ENCODE measurements at places on chromosomes 2 and 18.

GRCh38 chr2:96330407-96330806 is 5.2 kb upstream of the NCAPH start:
- no peak for DNase-seq

DNA sequence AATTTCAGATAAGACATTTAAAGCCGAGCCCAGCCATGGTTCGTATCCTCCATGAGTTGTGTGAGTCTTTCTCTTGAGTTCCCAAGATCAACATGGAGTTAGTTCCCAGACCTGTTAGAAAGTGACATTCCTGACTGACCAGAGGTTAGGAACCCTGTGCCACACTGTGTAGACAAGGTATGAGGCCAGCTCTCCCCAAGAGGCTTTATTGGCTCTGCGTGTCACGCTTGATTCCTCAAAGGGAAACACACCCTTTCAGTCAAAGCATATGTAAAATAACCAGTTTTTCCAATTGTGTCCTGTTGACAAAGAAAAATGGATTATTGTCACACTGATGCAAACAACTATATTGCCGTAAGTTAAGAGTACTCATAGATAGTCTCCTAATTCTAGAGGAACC is 1.2 kb downstream of the SULT1C3 start:
- no peak for DNase-seq

DNA sequence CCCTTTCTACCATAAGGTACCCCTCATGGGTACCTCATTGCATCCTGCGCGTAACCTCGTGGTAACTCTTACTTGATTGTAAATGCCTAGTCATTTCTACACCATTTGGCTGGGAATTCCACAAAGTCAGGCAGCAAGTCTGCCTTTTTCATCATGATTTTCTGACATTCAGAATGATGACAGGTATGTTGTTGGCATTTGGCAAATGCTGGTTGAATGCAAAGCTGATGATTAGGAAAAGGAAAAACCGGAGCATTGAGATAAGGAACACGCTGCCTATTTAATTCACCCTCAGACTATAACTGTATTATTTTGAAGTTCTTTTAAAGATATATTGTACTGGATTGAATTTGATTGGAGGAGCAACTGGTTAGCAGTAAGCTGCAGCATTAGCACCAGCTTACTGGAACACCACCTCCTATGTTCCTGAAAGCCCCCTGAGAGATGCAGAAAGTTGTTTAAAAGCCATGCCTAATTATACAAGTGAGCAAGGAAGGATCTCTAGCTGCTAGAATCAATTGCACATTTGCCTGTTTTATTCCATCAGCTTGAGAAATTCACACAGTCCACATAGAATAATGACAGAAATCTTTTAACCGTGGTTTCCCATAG is 520.1 kb downstream of the LRP1B start:
- no peak for DNase-seq

GRCh38 chr2:120786038-120786960 is 50.6 kb downstream of the GLI2 start:
- no peak for DNase-seq

DNA sequence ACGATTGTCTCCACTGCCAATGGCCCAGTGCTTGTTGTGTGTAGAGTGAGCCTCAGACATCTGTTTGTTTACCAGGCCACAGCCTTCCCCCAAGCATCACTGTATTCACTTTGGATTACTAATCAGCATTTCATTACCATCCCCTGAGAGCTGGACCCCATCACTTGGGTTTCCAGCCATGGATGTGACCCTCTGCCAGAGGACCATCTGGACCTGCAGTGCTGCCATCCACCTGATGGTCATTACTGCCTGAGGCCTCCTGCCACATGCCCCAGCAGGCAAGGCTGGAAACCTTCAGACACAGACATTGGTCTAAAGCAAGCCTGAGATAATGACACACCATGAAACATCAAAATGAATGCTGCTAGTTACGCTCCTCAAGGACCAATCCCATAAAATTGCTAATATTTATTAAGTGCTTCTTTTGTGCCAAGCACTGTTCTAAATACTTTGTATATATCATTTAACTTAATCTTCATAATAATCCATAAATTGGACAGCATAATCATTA is 2096.3 kb upstream of the CELF4 start:
- no peak for DNase-seq

- DNase-seq, result no peak
These were observed 31.5 kb downstream of the CCNT2 start for GRCh38 chr2:134949981-134950708.

DNA sequence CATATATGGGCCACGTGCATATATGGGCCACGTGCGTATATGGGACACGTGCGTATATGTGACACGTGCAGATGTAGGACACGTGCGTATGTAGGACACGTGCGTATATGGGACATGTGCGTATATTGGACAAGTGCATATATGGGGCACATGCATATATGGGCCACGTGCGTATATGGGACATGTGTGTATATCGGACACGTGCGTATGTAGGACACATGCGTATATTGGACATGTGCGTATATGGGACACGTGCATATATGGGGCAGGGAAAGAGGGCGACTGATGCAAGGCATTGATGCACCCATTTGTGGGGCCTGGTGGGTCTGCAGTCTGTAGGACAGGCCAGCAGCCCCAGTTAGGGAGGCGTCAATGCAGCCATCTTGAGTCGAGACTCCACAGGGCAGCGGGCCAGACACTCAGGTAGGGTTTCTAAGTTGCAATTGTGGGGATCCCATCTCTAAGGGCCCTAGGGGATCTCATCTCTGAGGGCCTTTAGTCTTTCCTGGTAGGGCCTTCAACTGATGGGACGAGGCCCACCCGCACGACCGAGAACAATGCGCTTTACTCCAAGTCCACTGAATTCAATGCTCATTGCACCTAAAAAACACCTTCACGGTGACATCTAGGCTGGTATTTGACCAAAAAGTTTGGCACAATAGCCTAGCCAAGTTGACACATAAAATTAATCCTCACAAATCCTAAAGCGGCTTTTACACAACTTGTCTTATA is 92.3 kb upstream of the ZNF516 start:
- no peak for DNase-seq

GRCh38 chr2:53886406-53887280 is 26.9 kb upstream of the GPR75 start:
- DNase-seq, result no peak

DNA sequence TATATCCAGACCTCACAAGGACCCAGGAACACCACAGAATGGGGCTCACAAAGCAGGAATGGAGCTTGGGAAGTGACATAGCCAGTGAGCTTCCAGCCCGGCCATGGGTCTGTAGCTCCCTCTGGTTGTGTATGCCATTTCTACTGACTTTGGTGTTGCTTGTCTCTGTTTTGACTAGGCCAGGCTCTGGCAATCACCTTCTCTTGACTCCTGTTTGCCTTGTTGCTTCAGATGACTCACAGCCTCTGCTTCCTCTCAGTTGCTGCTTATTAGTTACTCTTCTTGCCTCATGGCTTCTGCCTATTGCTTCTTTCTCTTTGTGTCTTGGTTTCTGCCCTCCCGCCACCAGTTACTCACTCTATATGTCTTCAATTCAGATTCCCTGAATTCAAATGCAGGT is 15.8 kb upstream of the IER3IP1 start:
- no peak for DNase-seq

DNA sequence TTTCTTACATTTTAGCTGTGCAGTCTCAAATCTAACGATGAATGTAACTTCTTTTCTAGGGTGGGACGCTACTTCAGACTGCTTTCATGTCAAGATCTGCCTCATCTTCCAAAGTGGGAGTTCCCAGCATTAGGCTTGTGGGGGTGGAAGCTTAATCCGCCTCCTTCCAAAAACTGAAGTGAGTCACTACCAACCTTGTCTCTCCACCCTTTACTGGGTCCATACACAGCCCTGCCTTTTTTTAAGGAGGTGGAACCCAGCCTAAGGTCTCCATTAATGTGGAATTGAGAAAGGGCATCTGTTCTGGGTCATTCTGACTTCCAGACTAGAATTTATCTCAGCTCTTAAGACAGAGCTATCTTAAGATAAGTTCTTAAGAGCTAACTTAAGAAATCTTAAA is 42.0 kb upstream of the NFE2L2 start:
- DNase-seq, result no peak

GRCh38 chr2:238911376-238912227 is 63.7 kb downstream of the TWIST2 start:
- no peak for DNase-seq

- DNase-seq, result no peak
These were observed 38.3 kb downstream of the STAT4 start for GRCh38 chr2:191112448-191112901.

- DNase-seq, result no peak
These were observed 31.8 kb downstream of the KLF7 start for GRCh38 chr2:207133820-207134519.

- peak; percentile 4 for DNase-seq
These were observed 275.0 kb upstream of the NXPH2 start for GRCh38 chr2:139055202-139055601.

DNA sequence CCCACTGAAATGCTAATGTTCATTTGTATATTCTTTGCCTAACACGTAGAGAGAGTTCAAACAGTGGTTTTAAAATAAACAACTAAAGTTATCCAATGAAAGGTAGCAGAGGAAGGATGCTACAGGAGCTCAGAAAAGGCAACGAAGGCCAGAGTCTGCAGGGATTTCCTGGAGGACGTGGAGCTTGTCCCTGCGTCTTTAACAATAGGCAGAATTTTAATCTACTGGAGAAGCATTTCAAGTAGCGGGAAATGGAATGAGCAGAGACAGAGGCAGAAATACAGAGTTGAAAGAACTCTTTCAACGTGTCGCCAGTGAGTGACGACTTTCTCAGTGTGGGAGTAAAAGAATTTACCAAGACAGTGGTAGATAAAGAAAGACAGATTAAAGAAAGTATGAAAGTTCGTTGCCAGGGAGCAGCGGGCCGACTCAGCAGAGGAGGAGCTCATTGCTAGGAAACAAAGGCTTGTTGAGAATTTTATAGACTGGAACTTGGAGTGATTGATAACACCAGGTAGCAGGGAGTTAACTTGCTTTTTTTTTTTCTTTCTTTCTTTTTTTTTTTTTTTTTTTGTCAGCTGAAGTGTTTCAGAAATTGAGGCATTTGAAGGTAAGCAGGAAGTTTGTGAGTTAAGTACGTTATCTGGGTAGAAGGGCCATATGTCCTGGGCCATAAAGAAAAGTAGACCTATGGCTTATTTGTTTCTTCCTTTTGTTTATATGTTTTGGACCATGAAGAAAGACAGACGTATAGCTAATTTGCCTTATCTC is 625 bp upstream of the NBAS start:
- DNase-seq, result peak; percentile 69

GRCh38 chr18:12744103-12744502 is 41.3 kb downstream of the PSMG2 start:
- peak; percentile 28 for DNase-seq

DNA sequence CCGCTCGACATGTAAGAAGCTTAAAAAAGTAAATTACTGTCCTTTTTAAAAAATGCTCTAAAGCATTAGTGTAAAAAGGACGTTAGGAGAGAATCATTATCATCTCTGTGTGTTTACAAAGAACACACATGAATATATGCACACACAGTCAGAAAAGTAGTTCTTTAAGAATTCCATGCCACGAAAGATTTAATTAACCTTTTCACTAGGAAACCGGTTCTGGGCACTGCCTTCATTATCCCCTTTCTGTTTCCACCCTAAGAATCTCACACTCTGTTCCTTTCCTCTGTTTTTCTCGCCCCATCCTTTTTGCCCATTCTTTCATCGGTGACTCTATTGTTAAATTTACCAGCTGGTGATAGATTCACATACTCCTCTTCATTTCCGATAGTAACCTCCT is 338.6 kb downstream of the DCC start:
- DNase-seq, result no peak

DNA sequence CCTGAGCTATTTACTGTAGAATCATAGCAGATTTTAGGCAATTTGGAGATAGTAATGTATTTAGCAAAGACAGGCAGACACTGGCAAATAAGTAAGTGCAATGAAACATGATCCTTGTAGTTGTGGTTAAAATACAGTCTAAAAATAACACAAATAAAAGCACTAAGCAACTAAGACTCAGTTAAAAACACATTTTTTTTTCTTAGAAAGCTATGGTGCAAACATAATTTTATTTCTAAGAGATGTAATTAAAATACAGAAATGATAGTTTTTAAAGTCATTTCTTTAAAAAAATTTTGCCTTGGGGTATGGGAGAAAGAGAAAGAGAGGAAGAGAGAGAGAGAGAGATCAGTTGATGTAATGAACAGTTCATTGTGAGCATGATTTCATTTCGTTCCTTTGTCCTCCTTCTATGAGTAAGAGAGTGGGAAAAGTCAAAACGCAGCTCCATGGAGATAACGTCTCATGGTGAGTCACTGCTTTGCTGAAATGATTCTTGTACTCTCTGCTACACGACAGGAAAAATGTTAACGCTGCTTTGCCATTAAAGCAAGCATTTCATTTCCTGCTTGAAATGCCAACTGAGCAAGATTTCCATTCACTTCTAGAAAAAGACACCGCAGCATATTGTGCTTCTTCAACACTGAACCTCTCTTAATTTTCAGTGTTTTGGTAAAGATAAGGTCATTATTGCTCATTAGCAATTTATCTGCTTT is 61.3 kb upstream of the PGAP1 start:
- peak; percentile 78 for DNase-seq

DNA sequence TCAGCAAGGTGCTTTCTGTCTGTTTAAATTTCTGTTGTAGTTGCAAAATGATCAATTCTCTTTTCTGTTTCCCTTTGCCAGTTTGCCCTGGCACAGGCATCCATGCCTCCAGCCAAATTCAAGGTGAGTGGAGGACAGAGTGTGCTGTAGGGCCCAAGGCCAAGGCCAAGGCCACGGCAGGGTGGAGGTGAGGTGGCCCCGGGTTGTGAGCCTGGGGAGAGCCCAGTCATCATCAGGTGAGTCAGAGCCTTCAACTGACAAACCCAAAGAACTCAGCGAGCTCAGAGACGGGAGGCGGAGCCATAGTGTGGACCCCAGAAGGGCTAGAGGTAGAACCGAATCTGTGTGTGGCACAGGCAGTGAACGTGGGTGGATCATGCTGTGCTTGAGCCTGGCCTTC is 55.7 kb downstream of the BCL2L11 start:
- DNase-seq, result no peak

- DNase-seq, result no peak
These were observed 7.0 kb downstream of the TANC1 start for GRCh38 chr2:158975271-158975921.

GRCh38 chr2:109284826-109285225 is 155.8 kb downstream of the SH3RF3 start:
- DNase-seq, result peak; percentile 63

DNA sequence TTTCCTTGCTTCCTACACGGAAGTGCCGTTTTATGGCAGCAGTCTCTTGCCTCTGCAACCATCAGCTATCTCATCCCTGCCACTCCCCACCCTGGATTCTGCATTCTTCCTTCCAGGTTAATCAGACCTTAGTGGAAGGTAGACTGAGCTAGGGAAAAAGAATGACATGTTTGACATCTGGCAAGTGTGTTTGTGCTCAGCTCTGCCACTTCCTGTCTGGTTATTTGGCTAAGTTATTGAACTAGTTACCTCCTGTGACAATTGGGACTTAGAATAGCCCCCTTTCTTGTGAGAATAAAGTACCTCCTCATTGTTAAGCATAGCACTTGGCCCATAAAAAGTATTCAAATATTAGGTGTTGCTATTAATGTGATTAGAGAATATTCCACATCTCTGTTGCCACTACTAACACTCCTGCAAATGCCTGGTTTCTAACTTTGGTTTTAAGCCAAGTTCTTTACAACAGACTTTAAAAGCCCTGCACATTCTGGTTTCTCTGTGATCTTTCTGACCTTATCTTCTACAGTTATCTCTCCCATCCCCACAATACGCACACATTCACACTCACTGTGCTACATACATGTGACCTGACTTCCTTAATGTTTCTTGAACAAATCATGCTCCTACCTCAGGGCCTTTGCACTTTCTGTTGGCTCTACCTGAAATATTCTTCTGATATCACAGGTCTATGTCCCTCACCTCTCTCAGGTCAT is 10.8 kb upstream of the MAPRE2 start:
- DNase-seq, result no peak
